ENCODE measurements at places on chromosomes 5 and 9. TPM values are rescaled to one million over a fixed set of nuclear protein-coding genes. Genes with fewer than 3 reads are reported as not detected.

GRCh38 chr5:5296051-5296450, 126.4 kb upstream of the ICE1 start:
- H3K27ac ChIP-seq, result no peak overlapping the region
- H3K4me1 ChIP-seq, result no peaks in the 10 kb centered on the region
- no peak overlapping the region for H3K4me3 ChIP-seq
- H3K36me3 ChIP-seq, result no peaks in the 10 kb centered on the region
- DNase-seq, result no peak

- peaks cover 15% of the 10 kb centered on the region for H3K36me3 ChIP-seq
- peak overlapping the region; percentile 41 for H3K27ac ChIP-seq
- peaks cover 21% of the 10 kb centered on the region for H3K4me1 ChIP-seq
- DNase-seq, result no peak
Measured at GRCh38 chr9:15220658-15221318, 86.2 kb downstream of the TTC39B start.

DNA sequence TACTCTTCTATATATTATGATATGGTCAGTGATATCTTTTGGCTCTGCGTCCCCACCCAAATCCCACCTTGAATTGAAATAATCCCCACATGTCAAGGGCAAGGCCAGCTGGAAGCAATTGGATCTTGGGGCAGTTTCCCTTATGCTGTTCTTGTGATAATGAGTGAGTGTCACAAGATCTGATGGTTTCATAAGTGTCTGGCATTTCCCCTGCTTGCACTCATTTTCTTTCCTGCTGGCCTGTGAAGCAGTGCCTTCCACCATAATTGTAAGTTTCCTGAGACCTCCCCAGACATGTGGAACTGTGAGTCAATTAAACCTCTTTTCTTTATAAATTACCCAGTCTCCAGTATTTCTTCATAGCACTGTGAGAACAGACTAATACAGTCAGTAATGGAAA, 45.0 kb upstream of the TNC start:
- H3K4me1 ChIP-seq, result no peaks in the 10 kb centered on the region
- H3K4me3 ChIP-seq, result no peak overlapping the region
- peaks cover 19% of the 10 kb centered on the region for H3K27me3 ChIP-seq
- no peak for DNase-seq
- peaks cover 3% of the 10 kb centered on the region for H3K36me3 ChIP-seq

DNA sequence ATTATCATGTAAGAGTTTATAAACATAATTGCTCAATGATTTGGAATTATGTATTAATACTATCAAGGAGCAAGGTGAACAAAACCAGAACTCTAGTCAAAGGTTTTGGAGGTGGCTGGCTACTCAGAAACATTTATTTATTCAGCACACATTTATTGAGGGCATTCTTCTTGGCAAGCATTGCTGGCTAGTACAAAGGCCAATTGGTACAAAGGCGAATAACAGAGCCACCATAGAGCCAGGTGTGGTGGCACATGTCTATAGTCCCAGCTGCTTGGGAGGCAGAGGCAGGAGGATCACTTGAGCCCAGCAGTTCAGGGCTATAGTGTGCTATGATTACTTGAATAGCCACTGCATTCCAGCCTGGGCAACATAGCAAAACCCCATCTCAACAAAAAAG, 242.1 kb downstream of the CWC27 start:
- H3K4me3 ChIP-seq, result no peak overlapping the region
- H3K27ac ChIP-seq, result no peak overlapping the region
- no peak for DNase-seq
- H3K27me3 ChIP-seq, result no peaks in the 10 kb centered on the region

DNA sequence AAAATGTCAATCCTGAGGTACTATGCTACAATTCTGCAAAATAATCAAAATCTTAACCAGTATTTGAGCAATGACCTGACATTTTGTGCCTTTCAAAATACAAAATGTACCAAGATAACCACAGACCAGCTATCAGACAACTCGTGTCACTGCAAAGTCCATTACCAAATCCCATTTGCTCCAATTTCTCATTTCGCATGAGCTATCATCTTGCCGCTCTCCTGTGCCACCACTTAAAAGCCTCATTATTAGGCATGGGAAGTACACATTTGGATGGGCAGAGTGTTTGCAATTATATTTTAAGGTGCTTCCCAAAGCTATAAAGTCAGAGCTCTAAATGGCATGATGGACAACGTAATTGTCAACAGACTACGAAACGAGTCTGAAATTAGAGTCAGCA, 205.2 kb downstream of the AGTPBP1 start:
- H3K36me3 ChIP-seq, result no peaks in the 10 kb centered on the region
- H3K27me3 ChIP-seq, result no peaks in the 10 kb centered on the region
- no peak overlapping the region for H3K4me3 ChIP-seq
- DNase-seq, result no peak
- peaks cover 2% of the 10 kb centered on the region for H3K4me1 ChIP-seq
- no peak overlapping the region for H3K27ac ChIP-seq

BRINP1 gene
- not detected for total RNA-seq
